ENCODE measurements at places on chromosomes 16 and 17.

- DNase-seq, result no peak
These were observed 77.0 kb downstream of the METRNL start for GRCh38 chr17:83156408-83156807.

DNA sequence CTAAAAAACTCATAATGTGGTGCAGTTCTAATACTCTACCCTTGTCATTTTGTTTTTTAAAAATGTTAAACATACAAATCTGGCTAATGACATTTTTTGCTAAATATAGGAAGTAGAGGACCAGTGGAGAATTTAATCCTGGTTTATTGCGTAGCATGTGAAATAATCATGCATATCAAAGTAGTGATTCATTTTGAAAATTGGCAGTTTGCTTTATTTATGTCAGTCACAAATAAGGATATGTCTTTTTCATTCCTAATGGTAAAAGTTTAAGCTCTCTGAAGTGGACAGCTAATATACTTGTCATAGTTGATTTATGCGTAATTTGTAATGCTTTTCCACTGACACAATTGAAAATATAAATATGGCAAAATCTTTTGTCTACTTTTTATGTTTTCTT is 224.2 kb downstream of the BCAS3 start:
- no peak for DNase-seq

DNA sequence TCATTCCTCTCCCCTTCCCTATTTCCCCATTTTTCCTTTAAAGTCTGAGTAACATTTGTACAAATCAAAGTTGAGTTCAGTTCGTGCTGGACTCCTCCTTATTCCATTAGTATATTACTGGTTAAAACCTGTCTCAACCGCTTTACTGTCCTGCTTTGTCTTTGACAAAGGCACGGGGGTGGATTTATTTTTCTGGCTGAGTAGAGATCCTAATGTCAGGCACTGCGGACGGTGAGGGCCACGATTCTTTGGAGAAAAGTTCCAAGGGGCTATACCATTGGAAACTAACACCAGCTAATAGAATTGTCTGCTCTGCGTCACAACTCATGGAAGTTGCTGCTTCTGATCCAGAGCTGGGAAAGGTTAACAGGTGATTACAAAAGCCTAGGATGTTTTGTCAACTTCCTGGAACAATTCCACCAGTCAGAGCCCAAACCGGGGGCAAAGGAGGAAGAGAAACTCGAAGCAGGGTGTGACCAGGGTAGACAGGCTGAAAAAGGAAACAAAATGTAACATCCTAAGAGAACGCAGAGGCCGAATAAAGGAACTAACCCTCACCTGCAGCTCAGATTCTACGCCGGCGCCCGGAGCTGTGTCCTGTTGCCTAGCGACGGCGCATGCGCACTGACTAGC is 12.4 kb downstream of the TAT start:
- DNase-seq, result no peak

GRCh38 chr17:58120195-58120822 is 27.9 kb upstream of the OR4D1 start:
- DNase-seq, result no peak

DNA sequence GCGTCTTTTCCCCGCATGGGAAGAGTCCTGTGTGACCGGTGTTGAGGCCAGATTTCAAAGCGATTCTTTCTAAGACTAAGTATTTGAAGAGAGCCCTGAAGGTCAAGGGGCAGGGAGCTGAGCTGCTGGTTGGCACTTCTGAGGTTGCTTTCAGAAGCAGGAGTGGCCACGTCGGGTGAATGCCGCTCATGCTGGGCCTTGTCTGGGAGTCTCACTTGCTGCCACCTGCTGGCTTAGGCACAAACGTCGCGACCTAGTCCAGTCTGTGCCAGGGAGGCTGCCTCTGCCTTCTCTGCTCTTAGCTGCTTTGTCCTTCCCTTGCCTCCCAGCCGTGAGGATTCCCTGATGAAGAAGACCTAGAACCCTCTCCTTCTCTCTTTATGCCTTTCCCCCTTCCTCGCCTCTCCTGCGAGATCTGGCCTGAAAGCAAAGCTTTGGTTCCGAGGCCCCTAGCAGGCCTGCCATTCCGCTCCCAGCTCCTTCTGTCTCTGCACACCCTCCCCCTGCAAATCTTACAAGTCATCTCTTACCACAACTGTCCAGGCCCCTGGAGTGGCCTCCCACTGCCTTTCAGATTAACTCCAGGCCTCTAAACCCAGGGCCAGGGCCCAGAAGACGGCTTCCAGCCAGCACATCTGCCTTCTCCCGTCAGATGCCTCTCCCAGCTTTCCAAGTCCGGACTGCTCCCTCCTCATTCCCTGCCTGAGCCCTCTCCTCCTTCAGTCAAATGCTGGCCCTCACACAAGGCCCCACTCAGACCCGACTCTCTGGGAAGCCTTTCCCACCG is 11.4 kb downstream of the CTNS start:
- DNase-seq, result peak; percentile 36

- DNase-seq, result peak; percentile 71
These were observed 38.6 kb upstream of the SLFN13 start for GRCh38 chr17:35486920-35487732.

DNA sequence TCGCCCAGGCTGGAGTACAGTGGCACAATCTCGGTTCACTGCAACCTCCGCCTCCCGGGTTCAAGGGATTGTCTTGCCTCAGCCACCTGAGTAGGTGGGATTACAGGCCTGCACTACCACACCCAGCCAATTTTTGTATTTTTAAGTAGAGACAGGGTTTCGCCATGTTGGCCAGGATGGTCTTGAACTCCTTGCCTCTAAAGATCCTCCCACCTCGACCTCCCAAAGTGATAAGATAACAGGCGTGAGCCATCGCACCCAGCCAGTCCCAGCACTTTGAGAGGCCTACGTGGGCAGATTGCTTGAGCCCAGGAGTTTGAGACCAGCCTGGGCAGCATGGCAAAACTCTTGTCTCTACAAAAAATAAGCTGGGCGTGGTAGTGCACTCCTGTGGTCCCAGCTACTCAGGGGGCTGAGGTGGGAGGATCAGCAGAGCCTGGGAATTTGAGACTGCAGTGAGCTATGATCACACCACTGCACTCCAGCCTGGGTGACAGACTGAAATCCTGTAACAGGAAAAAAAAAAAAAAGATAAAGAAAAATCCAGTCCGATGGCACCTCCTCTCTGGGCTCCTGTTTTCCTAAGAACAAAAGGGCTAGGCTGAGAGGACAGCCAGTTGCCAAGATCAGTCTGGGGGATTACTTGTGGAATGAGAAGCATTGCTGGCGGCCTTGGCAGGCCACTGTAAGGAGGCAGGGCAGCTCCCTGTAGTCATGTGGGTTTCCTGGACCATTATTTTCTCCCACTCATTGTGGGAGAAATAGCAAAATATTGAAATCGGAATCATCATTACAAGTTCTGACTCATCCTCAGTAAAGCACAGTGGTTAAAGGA is 3.0 kb upstream of the PIPOX start:
- DNase-seq, result no peak

- DNase-seq, result no peak
These were observed 20.0 kb upstream of the ITGA3 start for GRCh38 chr17:50035945-50036344.

DNA sequence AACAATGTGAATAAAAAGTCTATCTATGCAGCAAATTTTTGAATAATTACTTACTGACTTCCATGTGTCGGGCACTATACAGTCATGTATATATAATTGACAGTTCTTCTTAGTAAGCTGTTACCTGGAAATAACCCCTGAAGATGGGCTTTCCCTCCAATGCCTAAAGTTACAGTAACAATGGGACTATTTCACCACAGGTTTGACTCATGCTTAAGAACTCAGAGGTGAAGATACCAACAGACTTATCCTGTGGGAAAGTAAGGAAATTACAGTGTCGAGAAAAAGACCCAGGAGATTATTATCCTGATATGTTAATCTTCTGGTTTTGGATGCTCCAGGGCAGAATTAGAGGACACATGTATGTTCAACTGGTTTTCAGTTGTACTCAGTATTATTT is 601.5 kb upstream of the SOX9 start:
- DNase-seq, result no peak

DNA sequence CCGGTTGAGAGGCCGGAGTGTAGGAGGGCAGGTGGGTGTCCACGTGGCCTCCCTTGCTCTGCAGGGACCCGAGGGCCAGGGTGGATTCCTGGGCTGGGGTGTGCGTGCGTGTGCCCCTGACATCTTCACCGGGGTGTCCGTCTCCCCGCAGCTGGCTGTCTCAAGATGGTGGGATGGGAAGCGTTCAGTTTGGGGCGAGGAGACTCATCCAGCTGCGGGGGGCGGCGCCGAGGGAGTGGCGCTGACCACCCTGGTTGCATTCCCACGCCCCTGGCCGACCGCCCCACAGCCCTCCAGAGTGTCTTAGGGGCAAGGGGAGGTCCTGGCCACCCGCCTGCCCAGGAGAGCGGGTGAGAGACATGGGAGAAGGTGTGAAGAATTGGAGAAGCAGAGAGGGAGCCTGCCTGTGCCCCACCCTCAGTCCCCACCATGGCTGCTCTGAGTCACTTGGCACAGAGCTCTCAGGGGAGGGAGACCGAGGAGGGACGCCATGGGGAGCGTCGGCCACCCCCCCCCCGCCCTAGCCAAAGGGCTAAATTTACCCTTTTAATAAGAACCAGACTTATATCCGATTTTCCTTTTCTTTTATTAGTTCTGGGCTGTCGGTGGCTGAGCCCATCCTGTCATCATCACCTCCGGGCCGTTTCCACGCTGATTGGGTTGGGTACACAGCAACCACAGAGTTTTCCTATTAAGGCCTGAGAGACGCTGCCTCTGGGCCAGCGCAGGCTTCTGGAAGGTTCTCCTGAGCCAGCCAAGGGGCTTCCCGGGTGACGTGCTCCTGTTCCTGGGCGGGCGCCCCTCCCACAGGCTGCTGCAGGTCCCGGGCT is 22.0 kb downstream of the BAHCC1 start:
- DNase-seq, result no peak

Data from CD4-positive, alpha-beta T cell treated with Interferon gamma for 1 hour (primary cell).